Activated naive CD8-positive, alpha-beta T cell treated with anti-CD3 and anti-CD28 coated beads, Interleukin-2, amount 10 ng/mL, durations not matched to agents 7 days and 5 days (primary cell): ENCODE measurements at places on chromosomes 4 and X.
A peak's percentile ranks its signal among the peaks of the same experiment; 100 is the strongest.

- no peak for DNase-seq
These were observed 69.8 kb downstream of the ZFX start for GRCh38 chrX:24219320-24219719.

DNA sequence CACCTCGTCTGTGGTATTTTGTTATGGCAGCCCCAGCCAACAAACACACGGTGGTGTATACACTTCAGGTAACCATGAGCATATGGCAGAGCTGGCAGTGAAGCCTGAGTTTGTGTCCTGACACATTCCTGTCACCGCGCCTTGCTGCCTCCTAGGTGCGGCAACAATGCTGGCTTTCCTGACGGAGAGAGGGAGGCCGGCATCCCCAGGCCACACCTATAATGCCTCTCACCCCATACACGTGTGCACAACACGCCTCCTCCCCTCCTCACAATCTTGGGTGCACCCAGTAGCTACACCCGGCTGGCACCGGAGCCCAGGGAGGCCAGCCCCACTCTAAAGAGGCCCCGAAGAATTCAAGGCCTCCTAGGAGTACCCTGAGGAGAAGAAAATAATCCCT lies 158.5 kb downstream of the NSUN7 start:
- DNase-seq = no peak

- no peak for DNase-seq
These were observed 4.2 kb downstream of the UFSP2 start for GRCh38 chr4:185421366-185422124.

GRCh38 chrX:3541336-3541735 lies 172.1 kb downstream of the PRKX start:
- no peak for DNase-seq

GRCh38 chrX:20284992-20285391 lies 18.3 kb upstream of the RPS6KA3 start:
- no peak for DNase-seq

DNA sequence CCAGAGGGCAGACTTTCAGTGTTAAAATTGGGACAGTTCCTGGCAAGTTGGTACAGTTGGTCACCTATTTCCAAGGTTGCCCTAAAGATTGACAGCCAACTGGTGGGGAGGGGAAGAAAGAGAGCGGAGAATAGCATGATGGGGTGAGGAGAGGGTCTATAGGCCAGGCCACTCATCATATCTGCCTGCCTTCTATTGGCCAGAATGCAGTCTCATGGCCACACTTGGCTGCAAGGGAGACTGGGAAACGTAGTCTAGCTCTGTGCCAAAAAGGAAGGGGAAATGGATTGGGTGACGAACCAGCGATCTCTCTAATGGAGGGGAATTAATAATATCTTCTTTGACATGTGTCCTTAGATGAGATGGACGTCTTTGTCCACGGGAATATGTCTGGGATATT lies 197.4 kb upstream of the ATP6AP2 start:
- no peak for DNase-seq

- DNase-seq = no peak
These were observed 63.7 kb downstream of the ANK2 start for GRCh38 chr4:113113151-113113550.

DNA sequence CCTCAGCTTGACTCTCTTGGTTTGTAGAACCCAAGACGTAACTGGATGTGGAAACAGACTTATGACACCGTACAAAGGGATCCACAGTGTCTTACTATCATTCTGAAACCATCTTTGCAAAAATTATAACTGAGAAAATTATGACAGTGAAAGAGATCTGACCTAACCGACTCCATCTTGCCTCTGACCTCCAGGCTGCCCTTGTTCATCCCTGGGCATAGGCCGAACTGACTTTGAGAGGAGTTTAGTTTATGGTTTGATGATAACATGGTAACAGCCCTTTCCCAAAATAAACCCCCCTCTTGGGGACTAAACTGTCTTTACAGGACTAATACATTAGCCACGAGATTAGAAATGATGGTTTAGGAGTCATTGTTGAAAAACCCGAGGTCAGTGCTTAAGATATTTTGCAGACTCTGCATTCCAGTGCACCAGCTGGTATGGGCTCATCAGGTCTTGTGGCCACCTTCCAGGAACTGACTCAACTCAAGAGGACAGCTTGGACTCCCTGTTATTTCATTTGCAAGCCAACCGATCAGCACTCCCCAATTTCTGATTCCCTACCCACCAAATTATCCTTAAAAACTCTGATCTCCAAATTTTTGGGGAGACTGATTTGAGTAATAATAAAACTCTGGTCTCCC lies 49.6 kb downstream of the CASP3 start:
- DNase-seq = no peak

DNA sequence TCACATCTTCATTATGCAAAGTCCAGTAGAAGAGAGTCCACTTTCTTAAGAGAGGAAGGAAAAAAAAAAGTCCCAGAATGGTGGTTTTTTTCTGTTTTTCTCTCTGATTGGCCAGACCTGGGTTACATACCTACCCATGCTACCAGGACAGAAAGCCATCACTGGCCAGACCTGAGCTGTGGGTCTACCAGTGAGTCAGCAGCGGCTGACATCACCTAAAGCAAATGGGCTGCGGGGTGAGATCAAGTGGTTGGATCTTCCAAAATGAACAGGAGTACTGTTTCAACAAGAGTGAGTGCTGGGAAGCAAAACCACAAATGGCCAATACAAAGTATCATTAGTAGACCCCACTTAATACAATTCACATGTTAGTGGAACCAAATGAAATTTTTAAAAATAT lies 1.6 kb upstream of the NDST3 start:
- DNase-seq = no peak

DNA sequence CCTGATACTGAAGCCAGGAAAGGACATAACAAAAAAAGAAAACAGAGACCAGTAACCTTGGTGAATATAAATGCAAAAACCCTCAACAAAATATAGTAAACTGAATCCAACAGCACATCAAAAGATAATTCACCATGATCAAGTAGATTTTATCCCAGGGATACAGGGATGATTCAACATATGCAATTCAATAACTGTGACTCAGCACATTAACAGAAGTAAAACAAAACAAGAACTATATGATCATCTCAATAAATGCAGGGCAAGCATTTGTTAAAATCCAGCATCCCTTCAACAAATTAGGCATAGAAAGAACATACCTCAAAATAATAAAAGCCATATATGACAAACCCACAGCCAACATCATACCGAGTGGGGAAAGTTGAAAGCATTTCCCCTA lies 112.0 kb downstream of the HHIP start:
- no peak for DNase-seq

- DNase-seq = no peak
These were observed 40.4 kb downstream of the COL4A6 start for GRCh38 chrX:108397627-108398391.

GRCh38 chrX:118552121-118552900 lies 56.7 kb downstream of the DOCK11 start:
- no peak for DNase-seq

GRCh38 chr4:189804894-189805293 lies 135.8 kb upstream of the FRG1 start:
- no peak for DNase-seq

DNA sequence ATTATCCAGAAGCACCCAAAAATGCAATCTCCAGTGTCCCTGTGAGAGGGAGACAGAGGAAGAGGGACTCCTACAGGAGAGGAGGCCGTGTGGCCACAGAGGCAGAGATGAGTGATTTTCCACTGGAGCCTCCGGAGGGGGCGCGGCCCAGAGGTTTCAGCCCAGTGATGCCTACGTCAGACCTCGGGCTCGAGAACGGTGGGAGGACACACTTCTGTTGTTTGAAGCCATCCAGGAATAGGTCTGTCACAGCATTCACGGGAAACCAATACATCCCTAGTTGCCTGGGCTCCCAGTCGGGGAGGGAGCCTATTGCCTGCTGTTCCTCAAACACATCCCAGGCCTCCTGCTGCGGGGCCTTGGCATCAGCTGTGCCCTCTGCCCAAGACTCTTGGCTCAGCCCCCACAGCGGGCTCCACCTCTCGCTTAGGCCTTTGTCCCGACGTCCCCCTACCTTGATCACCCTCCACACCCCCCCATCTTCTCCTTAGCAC lies 39.2 kb upstream of the HMX1 start:
- DNase-seq = no peak

DNA sequence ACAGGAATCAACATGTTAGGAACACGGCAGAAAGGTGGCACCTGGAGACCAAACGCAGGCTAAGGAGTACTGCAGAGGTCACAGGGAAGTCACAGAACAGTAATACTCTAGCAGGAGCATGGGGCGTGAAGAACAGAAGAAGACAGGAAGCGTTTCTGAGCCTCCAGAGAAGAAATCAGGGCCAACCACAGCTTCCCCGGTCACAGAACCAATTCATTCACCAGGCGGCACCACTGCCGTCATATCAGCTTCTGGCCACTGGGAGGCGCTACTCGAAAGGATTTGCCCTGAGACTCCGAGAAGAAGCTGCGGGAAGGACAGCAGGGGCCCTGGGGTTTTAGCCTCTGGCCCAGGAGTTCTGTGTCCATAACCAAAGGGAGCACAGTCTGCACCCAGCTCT lies 78.0 kb upstream of the DRD5 start:
- DNase-seq = peak; percentile 81

DNA sequence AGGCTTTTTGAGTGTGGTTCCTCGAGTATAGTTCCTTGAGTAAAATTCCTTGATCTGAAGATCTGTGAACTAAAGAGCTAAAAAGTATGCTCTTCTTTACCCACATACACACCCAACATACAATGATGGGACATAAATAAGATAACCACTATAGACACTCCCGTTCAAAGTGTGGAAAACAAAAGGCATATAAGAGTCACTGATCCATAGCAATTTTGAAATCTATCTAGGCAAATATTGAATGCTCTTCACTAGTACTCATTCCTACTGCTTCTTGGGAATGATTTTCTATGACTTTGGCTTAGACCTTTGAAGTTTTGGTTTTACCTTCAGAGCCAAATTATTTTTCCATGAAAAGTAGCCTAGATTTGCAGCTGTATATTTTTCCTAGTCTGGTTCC lies 26.4 kb downstream of the PITX2 start:
- no peak for DNase-seq

GRCh38 chrX:24376403-24376802 lies 16.0 kb downstream of the SUPT20HL1 start:
- DNase-seq = no peak

DNA sequence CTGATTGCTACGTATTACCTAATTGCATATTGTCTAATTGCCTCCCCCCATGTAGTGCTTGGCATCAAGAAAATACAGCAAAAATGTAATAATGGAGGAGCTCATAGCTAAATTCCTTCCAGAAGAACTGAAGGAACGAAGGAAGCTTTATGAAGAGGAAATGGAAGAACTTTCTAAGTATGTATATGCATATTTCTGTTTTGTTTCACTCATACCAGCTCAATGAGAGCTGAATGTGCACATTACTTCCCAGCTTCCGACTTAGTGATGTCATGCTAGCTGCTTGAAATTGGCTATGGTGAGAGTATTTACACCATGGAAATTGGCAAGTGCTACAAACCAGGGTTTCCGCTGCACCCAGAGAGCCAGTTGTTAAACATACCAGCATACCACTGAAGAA lies 34.7 kb downstream of the LONRF3 start:
- DNase-seq = no peak

DNA sequence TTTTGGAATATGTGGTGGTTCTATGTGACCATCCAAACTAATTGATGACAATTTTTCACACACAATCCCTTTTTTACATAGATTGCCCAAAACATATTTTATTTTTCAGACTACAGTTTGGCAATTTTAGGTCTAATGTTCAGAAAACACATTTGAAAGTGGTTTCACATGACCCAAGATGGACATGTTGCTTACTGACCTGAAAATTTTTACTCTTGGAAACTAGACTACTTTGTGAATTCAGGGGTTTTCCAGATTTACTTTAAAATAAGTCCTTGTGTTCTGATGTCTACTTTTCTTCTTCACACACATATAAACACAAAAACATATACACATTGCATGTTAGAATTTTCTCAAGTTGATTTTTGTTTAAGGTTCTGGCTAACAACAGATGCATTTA lies 79.5 kb downstream of the HMGB2 start:
- no peak for DNase-seq

DNA sequence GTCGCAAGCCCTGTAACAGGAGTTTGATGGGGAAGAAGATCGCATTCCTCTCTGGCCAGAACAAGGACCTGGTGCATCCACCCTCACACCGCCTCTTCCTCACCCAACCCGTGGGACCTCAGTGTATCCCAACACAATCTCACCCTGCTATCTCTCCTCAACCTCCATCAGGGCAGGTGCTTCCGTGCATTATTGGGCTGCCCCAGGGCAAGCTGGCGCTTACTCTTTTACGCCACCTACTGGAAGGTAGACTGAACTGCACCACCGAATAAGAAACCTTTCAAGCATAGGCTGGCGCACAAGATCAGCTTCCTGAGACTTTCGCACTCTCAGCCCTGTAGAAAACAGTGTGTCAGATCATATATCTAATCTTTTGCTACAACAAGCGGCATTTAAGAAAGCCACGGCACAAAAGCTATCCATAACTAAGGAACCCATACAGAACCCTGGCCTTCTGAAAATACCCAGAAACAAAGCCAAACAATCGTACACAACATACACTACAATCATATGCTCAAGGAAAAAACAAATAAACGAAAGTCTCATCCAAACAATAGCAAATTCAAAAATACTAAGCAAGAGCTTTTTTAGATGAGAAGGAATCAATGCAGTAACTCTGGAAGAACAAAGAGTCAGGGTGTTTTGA lies 209.3 kb downstream of the UGT8 start:
- peak; percentile 33 for DNase-seq
